ENCODE measurements at places on chromosomes 11 and 22.

GRCh38 chr22:17869285-17870096, 95.2 kb upstream of the BID start:
- DNase-seq, result no peak

GRCh38 chr11:63613517-63614135, 607 bp downstream of the PLAAT3 start:
- DNase-seq, result peak; percentile 12

DNA sequence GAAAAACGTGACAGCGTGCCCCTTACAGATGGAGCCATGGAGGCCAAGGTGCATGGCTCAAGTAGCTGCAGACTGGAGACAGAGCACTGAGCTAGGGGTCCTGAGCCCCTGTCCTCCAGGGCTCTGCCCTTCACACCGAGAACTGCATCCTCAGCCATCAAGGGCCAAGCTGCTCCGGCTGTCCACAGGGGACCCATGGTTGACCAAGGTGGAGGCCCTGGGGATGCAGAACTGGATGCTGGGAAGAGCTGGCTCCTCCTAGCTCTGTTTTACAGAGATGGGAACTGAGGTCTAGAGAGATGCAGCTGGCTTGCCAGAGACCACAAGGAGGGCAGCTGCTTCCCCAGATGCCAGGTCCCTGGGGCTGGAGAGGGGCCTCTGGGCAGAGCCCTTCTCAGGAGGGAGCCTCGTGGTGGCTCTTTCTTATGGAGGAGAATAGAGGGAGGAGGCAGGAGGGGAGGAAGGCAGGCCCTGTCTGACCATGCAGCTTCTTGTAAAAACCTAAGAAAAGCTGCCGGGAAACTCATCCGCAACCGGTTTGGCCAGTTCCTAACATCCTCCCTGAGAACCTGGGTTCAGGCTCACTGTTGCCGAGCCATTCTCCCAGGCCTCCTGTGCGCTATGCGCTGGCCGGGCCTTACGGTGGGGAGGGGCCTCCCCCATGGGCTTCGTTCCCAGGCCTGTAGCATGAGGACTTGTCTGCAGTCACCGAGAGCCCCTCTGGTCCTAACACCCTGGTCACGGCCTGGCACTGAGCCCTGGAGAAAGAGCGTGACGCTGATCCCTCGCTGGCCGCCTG, 80.6 kb downstream of the WNT7B start:
- no peak for DNase-seq

DNA sequence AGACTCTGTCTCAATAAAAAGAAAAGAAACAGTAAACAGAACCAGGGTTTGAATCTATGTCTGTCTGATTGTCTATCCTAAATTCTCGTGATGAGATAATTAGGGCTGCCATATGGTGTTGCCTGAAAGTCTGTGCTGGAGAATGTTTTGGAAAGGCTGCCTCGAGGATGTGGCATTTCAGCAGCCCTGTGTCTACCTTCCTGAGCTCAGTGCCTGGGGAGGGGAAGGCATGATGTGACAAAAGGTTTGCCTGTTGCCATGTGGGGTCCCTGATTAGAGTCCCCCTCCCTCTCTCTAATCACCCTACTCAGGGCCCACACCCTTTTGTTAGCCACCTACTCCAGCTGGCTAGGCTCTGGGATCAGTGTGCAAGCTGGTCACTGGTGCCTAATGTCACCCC, 15.2 kb downstream of the CD82 start:
- DNase-seq, result no peak

GRCh38 chr22:47718337-47718736, 955.9 kb downstream of the TBC1D22A start:
- no peak for DNase-seq

- DNase-seq, result peak; percentile 89
Measured at GRCh38 chr11:44950625-44951476, at the start of gene TP53I11. Gene TP53I11, minus strand, starts transcription at chr11:44950883. Its CDS starts 12,548 bp downstream, at chr11:44938335.

GRCh38 chr11:100383357-100383865, 303.7 kb upstream of the ARHGAP42 start:
- DNase-seq, result no peak

GRCh38 chr11:58958500-58958899, 19.2 kb downstream of the GLYATL1 start:
- DNase-seq, result peak; percentile 63

DNA sequence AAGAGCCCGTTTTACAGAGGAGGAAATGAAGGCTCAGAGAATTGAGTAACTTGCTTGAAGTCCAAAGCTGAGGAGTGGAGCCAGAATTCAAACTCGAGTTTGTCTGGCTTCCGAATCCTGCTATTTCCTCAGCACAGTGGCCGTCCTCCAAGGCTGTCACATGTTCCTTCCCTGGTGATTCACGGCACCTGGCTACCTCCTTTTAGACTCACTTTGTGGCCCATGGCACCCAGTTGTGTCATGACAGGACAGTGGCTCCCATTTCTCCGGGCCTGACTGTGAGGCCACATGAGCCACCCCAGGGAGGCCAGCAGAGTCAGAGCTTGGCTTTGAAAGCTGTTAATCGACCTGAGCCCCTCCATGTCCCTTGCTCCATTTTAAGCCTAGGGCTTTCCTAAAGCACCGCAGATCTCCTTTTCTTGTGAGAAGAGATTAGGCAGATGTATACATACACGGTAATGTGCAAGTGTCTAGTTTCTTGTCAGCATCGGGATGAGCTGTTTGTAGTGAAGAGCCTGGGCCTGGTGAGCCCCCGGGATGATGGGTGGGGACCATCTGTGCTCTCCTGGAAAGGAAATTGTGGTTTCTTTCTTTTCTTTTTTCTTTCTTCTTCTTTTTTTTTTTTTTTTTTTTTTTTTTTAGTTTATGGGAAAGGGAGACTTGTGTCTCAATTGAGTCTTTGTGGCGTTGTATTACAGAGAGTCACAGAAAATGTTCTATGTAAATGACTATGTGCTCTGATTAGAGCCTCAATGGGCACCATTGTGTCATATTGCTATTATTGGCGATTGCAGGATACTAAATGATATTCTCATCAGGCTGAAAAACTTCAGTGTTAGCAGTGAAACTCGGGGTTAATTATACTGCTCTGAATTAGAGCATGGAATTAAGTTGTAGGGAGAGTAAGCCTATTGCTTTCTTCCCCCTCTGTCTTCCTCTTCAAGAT, 54.8 kb downstream of the PTPRJ start:
- DNase-seq, result no peak

- DNase-seq, result peak; percentile 18
Measured at GRCh38 chr11:118211006-118211405, 13.8 kb downstream of the JAML start.

DNA sequence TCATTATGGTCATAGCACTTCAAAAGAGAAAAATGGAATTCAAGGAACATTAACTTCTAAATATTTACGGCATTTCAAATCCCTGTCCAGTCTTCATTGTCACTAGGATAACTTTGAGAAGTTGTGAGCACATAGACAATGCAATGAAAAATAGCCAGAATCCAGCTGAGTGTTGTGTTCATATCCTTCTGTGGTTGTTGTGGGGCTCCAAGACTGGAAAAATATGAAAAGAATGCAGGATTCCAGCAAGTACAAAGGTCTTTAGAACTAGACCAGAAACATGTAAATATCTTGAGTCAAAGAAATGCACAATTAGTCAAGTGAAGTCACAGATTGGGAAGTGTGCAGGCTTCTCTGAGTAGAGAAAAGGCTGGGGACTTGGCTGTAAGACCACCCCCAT, 68.7 kb downstream of the WT1 start:
- DNase-seq, result no peak

DNA sequence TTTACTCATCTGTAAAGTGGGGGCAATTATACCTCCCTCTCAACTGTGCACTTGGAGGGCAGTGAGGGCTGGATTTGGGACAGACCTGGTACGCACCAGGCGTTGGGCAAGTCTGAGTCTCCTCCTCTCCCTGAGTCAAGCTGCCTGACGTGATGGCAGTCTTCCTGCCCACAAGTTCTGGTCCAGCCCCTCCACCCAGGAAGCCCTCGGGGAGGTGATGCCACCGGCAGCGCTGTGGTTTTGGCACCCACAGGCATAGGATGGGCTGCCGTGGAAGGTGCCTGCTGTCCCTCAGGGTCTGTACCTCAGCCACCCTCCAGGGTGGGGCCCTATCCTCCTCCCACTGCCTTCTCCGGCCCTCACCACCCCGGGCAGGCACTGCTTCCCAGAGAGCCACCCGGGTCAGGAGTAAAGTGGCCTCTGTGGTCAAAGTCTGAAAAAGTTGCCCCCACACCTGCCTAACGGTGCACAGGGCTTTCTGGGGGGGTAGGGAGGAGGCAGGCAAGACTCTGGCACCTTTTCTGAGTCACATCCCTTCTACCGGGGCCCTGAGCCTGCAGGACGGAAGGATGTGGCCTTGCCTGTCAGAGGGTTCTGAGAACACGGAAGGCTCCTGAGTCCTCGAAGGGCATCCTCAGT, 6.5 kb upstream of the APOBEC3H start:
- no peak for DNase-seq

- peak; percentile 48 for DNase-seq
Measured at GRCh38 chr11:32821517-32821916, 8.2 kb upstream of the PRRG4 start.

GRCh38 chr11:91585035-91585801, 639.4 kb upstream of the FAT3 start:
- DNase-seq, result peak; percentile 2

GRCh38 chr11:100712583-100712982, 25.5 kb downstream of the ARHGAP42 start:
- DNase-seq, result no peak

- DNase-seq, result peak; percentile 14
Measured at GRCh38 chr22:43731988-43732387, 80.1 kb downstream of the EFCAB6 start.

DNA sequence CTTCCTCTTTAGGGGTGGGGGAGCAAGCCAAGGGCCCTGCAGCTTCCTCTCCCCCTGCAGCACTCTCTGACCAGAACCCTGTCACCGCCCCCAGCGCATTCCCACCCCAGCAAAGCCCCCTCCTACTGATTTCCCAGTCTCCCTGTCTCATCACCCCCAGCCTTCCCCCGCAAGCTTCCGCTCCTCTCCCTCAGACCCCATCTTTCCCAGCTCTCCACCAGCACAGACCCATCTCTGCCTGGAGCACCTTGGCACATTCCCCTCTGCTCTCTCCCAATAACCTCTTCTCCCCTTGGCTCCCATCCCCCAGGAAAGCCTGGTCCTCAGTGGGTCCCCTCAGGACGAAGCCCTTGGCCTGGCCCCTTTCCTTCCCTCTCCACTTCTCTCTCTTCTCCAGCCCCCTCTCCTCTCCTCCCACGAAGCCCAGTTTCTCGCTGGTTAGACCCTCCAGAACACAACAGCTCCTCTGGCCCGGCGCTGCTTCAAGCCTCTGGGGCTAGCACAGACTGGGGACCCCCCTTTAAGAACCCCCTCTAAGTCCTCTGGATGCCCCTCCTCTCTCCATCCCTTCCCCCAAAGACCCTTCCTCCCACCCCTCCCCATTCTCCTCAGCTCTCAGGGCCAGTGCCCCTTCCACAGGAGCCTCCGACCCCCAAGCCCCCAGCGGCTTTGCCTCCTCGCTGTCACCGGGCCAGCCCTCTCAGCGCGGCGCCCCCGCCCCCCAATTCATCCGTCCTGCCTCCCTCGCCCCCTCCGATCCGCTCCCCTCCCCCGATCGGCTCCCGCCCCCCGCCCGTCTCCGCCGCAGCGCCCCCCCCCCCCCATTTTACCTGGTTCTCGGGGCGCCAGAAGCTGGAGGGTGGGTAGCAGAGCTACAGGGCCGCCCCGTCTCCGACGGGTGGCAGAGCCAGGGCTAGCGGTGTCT, 594 bp downstream of the NRXN2 start:
- DNase-seq, result no peak

GRCh38 chr11:66268952-66269905, 790 bp downstream of the RAB1B start:
- peak; percentile 67 for DNase-seq

DNA sequence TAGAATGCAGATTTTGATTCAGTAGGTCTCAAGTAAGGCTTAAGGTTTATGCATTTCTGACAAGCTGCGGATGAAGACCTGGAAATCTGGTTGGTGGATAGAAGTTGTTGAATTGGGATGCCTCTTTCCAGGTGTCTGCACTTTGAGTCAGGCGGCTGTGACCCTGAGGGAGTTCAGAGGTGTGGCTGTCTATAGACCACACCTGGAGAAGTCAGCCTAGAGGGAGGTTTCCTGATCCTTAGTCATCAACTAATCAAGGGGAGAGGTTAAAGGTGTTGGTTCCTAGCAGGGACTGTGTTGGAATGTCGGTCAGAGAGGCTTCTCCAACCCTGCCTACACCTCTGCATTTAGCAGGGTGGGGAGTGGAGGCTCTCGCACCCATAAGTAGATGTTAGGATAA, 8.0 kb downstream of the GLB1L2 start:
- DNase-seq, result no peak

- no peak for DNase-seq
Measured at GRCh38 chr22:23233752-23234408, 53.6 kb downstream of the BCR start.

DNA sequence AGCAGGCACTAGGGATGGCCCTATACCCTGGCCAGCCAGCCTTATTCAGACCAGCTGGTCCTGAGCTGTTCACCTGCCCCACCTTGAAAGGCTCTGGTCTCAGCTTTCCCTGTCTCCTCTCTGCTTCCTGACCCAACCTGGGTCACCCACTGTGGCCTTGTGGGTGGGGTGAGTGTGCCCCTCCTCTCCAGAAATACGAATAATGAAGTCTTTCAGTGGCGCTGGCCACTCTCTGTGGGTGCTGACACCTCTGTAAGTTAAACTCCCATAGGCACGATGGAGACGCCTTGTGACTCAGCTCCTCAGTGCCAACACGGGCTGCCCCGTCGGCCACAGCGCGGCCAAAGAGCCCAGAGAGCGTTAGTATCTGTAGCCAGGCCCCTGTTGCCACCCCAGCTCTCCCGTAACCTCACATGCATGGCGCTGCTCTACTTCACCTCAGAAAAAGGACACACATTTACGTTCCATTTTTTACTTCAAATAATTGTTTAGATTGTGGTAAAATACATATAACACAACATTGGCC, 74.6 kb upstream of the SEPTIN5 start:
- DNase-seq, result no peak

DNA sequence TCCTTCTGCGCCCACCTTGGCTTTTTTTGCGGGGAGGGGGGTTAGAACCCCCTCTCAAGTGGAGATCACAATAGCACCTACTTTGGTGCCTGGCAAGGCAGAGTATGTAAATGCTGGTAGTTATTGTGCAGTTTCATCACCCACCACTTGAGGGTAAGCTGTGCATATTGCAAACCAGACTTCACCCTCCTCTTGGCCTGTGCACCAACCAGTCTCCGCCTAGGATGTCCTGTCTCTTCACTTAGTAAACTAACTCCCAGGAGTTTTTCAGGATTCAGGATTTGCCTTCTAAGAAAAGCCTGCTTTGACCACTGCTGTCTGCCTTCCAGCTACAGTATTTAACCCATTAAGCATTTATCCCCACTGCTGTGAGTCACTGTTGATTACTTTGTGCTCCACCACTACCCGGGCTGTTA, 2.0 kb upstream of the UBXN1 start:
- DNase-seq, result peak; percentile 89

GRCh38 chr22:41001722-41002122, 50.5 kb downstream of the RBX1 start:
- no peak for DNase-seq

- DNase-seq, result peak; percentile 75
Measured at GRCh38 chr22:27801616-27802345, at the start of gene MN1. Gene MN1, minus strand, starts transcription at chr22:27801756. Its CDS starts 1,213 bp downstream, at chr22:27800543.
